ENCODE measurements at places on chromosomes 6 and 20.

- DNase-seq: no peak
Measured at GRCh38 chr6:6542357-6542756, 46.2 kb upstream of the LY86 start.

GRCh38 chr6:156474507-156475120 lies 302.6 kb upstream of the ARID1B start:
- no peak for DNase-seq

GRCh38 chr6:85677234-85677956 lies 34.7 kb upstream of the SYNCRIP start:
- DNase-seq: no peak

GRCh38 chr6:22036275-22036674 lies 260.6 kb downstream of the PRL start:
- DNase-seq: no peak

DNA sequence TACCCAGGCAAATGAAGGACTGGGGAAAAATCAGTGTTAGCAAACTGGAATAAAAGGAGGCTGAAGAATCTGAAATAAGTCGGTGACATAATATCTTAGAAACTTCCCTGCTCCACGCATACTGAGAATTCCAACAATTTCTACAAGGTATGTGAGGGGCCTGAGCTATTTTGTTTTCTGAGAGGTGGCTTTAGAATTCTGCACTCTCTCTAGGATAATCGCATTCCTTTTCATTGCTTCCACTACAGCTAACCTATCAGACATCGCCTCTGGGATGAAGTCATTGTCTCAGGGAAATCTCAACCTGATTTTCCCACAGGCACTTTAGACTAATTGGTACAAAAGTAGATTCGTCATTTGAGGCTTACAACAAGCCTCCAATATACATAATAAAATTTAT lies 740.8 kb downstream of the PHF3 start:
- DNase-seq: no peak

DNA sequence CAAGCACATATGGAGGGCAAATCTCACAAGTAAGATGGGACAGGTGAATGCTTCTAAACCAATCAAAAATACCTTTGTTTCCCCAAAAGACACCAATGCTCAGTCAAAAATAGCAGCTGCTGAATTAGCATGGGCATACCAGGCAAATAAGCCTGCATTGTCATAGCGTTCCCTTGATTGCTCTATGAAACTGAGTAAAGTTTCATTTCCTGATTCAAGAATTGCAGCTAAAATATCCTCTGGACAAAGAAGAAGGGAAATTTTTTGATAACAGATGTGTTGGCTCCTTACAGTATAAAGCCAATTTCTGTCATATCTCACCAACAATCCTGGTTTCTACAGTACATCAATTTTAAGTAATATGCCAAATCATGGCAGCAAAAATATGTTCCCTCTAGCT lies 3.3 kb upstream of the TMEM14A start:
- no peak for DNase-seq

GRCh38 chr20:8220716-8221115 lies 88.7 kb downstream of the PLCB1 start:
- DNase-seq: no peak

GRCh38 chr6:5674141-5674540 lies 332.6 kb downstream of the NRN1 start:
- no peak for DNase-seq

DNA sequence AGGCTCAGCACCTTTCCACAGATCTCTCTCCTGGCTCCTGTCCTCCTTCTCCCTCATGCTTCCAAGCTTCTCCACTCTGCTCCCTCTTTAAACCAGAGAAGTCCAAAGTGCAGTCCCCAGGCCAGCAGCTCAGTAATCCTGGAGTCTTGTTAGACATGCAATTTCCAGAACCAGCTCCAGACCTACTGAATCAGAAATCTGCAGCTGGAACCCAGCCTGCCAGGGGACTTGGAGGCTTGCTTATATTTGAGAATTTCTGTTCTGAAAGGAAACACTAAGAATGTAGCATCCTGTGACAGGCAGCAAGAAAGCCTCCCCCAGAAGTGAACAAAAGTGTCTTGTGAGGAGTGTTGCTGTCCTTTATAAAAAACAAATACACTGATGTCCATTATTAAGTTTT lies 438.1 kb downstream of the BCKDHB start:
- DNase-seq: no peak

DNA sequence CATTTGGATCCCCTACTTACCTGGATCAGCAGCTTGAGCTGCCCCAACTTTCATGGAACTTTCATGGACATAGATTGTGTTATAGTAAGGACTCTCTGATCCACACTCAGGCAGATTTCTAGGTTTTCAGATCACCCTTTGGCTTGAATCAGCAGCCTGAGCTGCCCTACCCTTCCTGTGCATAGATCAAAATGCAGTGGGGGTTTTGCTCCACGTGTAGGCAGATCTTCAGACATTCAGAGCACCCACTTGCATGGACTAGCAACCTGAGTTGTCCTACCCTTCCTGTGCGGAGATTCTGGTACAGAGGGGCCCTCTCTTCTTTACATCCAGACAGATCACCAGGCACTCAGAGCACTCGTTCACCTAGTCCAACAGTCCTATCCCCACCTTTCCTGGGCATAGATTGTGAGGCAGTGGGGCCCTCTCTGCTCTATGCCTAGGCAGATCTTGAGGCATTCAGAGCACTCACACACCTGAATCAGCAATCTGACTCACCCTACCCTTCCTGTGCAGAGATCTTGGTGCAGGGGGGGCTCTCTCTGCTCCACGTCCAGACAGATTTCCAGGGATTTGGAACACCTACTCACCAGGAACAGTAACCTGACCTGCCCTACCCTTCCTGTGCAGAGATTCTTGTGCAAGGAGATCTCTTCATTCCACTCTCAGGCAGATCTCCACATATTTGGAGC lies 705.2 kb upstream of the NRSN1 start:
- no peak for DNase-seq

DNA sequence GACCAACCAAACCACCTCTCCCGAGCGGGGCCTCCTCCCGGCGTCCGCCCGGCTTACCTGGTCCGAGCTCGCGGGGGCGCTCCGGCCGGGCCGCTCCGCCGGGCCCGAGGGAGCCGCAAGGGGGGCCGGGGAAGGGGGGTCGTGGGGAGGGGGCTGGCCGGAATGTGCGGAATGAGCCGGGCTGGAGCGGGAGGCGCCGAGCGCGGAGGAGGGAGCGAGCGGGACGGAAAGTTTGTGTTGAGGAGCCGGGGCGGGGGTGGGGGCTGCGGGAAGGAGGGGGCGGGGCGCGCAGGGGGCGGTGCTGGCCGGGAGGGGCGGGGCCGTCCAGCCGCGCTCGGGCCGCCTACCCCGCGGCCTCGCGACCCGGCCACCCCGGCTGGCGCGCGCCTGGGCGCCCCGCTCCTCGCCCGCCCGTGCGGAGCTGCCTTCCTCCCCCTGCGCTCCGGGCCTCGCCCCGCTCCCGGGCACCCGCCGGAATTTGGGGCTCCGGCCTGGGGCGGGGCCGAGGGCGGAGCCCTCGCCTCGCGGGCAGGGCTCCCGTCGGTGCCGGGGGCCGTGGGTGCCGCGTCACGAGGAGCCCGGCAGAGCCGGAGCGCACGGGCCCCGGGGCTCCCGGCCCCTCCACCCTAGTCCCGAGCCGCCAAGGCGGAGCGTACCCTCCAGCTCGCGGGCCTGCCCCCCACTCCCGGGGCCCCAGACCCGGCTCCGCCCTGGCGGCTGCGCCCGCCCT lies at the start of gene TEAD3:
Gene TEAD3, minus strand, starts transcription at position 239 of the 730 bp plus-strand sequence.
- peak; percentile 86 for DNase-seq

DNA sequence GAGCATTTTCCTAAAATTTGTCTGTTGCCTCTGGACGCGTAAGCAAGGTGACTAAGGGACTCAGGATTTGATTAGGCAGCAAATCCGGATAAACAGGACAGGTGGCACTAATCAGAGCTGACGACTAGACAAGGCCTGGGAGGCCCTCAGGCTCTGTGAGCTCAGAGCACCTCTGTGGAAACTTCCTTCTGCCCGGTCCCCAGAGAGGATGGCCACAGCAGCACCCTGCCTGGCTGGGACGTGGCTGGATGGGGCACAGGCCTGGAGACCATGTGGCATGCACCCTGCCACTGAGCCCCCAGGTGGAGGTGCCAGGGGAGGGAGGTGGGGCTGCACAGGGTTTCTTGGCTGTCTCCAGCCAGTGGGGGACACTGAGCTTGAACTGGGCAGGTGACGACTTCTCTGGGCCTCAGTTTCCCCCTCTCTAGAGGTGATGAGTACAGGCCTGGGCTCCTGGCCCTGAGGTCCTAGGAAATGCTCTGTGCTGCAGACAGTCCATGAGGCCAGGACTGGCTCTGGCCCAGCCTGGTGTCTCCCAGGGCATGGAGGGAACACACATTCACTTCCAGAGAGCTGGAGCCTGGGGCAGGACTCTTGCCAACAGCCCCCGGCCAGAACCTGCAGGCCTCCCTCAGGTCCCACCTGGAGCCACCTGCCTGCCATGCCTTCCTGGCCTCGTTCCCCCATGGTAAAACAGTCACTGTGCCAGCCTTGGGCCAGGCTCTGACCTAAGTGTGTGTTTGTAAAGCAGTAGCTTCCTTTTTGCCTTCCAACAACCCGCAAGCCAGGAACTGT lies 39.6 kb upstream of the STX16 start:
- no peak for DNase-seq

GRCh38 chr20:1823450-1823844 lies 71.8 kb upstream of the SIRPA start:
- no peak for DNase-seq
